ENCODE measurements at places on chromosomes 13 and 19.

DNA sequence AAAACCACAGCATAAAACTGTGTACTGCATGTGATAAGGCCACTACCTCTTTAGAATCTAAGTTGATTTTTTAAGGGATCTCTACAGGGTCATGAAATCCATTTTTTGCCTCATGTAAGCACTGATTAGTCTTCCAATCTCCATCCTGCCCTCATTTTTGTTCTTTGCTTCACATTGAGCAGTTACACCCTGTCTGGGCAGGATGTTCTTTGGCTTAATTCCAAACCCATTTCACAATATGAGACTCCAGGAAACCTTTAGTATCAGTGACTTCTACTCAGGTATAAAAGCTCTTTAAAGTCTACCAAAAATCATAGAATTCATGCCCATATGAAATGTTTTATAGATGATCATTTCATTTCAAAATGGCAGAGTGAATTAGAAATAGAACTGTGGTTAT lies 592.6 kb downstream of the TBC1D4 start:
- no peak for DNase-seq

GRCh38 chr13:83516781-83517180 lies 365.5 kb downstream of the SLITRK1 start:
- DNase-seq, result no peak

- no peak for DNase-seq
Observed at GRCh38 chr13:105329359-105329758, 1206.1 kb downstream of the EFNB2 start.

DNA sequence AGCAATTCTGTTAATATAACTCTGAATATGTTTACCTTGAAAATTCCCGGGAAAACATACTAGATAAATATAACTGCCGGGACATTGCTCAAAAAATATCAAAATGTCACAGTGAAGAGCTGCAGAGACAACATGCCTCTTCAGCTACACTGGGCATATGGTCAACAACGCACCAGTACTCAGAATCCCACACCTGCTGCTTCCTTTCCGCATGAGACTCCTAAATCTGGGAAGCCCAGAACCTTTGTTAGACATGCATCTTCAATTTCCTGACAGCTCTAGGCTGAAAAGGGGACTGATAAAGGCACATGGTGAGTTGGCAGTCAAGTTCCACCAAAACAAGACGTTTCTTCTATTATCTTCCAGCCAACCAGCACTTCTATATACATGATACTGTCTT lies 53.7 kb downstream of the USP12 start:
- DNase-seq, result no peak
